Kidney epithelial cell (primary cell): ENCODE measurements at places on chromosomes 5 and 9. TPM values are rescaled to one million over a fixed set of nuclear protein-coding genes. Genes with fewer than 3 reads are reported as not detected.

The TMC1 gene
- total RNA-seq: not detected in 2 replicates

The PCDHA2 gene
- not detected in 2 replicates for total RNA-seq

The KIF4B gene
- not detected in 2 replicates for total RNA-seq

The IGIP gene
- 3.1 and 4.1 TPM in 2 replicates for total RNA-seq

The SLC31A1 gene
- total RNA-seq: 19.8 and 20.9 TPM in 2 replicates

The LCN9 gene
- not detected in 2 replicates for total RNA-seq

The HMCN2 gene
- total RNA-seq: 0.14 TPM in 1 of 2 replicates, not detected in the other

GRCh38 chr9:97284798-97285197 lies 22.7 kb upstream of the CCDC180 start:
- DNase-seq: no peak

DNA sequence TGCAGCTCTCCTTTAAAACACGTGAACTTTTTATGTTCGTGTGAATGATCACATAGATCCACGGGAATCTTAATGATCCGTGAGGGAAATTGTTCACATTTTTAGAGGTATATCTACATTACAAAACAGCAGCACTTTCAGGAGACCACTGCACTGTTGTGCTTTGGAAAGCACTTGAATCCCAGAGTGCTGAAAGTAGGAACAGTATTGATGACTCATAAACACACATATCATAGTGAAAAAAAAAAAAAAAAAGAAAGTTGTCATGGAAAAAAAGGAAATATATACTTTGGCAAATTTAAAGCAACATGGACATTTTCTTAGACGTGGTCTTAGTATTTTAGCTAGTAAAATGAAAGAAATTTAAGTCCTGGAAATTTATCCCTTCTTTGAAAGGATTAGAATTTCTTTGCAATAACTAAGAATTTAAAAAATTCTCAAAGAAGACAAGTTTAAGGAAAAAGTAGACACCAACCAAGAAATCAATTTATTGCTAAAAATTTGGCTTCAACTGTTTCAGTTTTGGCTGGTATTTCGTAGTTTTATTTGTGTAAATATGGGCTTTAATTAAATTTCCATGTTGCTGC lies 55.4 kb downstream of the ADGRV1 start:
- DNase-seq: no peak

GRCh38 chr9:72880821-72881220 lies 72.0 kb downstream of the ALDH1A1 start:
- no peak for DNase-seq

DNA sequence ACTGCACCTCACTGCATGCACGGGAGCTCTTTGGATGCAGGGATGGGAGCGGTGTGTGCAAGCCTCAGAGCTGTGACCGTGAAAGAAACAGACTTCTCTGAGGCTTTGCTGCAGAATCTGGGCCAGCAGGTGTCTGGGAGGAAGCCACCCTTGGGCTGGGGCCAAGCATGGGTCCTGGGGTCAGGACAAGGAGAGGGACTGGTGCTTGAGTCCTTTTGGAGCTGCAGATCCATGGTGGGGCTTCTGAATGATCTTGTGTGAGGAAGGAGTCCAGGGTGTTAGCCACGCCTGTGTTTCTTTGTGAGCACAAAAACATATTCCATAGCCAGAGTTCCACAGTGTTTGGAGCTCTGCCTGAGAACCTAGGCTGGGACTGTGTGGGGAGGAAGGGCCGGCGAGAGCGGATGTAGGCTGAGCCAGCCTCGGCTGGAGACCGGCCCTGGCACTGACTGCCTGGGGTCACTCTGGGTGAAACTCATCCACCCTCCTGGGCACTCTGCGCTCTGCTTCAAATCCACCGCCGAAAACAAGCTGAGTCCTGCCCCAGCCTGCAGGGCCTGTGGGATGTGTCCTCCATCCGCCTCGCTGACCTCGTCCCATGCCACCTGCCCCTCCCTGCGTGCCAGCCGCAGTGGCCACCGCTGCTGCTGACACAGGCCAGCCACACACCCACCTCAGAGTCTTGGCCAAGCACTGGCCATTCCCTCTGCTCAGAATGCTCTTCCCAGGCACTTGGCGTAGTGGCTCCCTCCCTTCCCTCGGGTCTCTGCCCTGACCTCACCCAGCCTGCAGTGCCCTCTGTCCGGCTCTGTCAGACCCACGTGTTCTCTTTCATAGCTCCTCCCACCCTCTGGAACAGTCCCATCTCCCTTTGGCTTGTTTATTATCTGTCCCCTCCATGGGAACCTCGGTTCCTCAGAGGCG lies 26.7 kb downstream of the ERGIC1 start:
- no peak for DNase-seq

DNA sequence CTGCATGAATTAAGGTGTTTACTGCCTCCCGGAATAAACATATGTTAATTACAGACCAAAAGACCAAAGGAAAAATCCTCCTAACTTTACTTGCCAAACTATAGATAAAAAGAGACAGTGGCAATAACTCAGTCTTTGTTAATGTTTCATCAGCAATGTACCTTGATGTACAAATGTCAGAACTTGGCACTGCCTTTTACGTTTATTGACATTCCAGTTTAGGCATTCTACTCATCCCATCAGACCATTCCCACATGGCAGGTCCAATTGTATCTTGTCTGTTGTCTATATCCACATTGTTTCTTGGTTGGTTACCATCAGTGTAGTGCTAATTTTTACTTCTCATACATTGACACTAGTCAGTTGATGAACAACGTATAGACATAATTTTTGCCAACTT lies 85.5 kb downstream of the TEX10 start:
- no peak for DNase-seq

GRCh38 chr5:16492398-16493140 lies 27.0 kb upstream of the ZNF622 start:
- DNase-seq: peak; percentile 61

DNA sequence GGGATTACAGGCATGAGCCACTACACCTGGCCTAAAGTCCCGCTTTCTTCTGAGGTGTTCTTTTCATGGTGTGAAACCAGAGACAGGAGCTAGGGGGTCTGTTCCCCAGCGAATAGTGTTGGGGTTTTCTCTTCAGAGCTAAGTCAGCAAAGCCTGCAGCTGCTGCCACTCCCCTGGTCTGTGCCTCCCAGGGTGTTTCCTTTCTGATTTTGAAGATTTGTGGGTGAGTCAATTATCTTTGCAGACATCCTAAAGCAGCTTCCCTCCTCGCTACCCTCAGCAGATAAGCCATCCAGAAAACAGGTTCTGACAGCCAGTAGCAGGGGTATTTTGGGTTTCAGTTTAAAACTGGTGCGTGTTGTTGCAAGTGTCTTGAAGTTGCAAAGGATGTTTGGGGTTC lies 72.0 kb upstream of the IQGAP2 start:
- DNase-seq: no peak
